Dermis lymphatic vessel endothelial cell (primary cell): ENCODE measurements at places on chromosomes 7 and 10. TPM values are rescaled to one million over a fixed set of nuclear protein-coding genes. Genes with fewer than 3 reads are reported as not detected.

CPED1 gene
- 2.8 TPM in 2 replicates for total RNA-seq

INMT gene
- total RNA-seq, result not detected in 2 replicates

MYPN gene
- 0.11 TPM in 1 of 2 replicates, not detected in the other for total RNA-seq

INSYN2A gene
- total RNA-seq, result under 0.01 TPM in 1 of 2 replicates, not detected in the other

ZNF467 gene
- total RNA-seq, result 6.1 and 7.2 TPM in 2 replicates

HUS1 gene
- total RNA-seq, result 10.1 and 11.4 TPM in 2 replicates

TMEM225B gene
- 0.11 TPM in 1 of 2 replicates, not detected in the other for total RNA-seq

ACSL5 gene
- total RNA-seq, result 48.7 and 59.6 TPM in 2 replicates

STYXL1 gene
- 21.7 and 25.4 TPM in 2 replicates for total RNA-seq

MNX1 gene
- total RNA-seq, result not detected in 2 replicates

TDRD1 gene
- under 0.01 TPM in 1 of 2 replicates, not detected in the other for total RNA-seq

GPC2 gene
- 1.3 and 3.5 TPM in 2 replicates for total RNA-seq

FBXO24 gene
- total RNA-seq, result 0.09 and 0.11 TPM in 2 replicates

FBXL13 gene
- total RNA-seq, result 0.22 and 0.34 TPM in 2 replicates

PON3 gene
- total RNA-seq, result 0.09 and 0.11 TPM in 2 replicates

EEPD1 gene
- total RNA-seq, result 1.2 and 1.3 TPM in 2 replicates

PON1 gene
- total RNA-seq, result not detected in 2 replicates

NKX2-3 gene
- not detected in 2 replicates for total RNA-seq

AKR1C2 gene
- 65.3 and 146 TPM in 2 replicates for total RNA-seq

HMX3 gene
- total RNA-seq, result not detected in 2 replicates

SEC24C gene
- 50.9 and 51.4 TPM in 2 replicates for total RNA-seq

CDC14C gene
- under 0.01 TPM in 1 of 2 replicates, not detected in the other for total RNA-seq

NOS3 gene
- total RNA-seq, result 29.3 and 29.9 TPM in 2 replicates

DNAJC12 gene
- total RNA-seq, result 1.3 and 1.5 TPM in 2 replicates

PHYHIPL gene
- total RNA-seq, result not detected in 2 replicates

GRM3 gene
- total RNA-seq, result not detected in 2 replicates

TUBAL3 gene
- not detected in 2 replicates for total RNA-seq

ADAM12 gene
- total RNA-seq, result 0.54 and 3.6 TPM in 2 replicates

RNF133 gene
- 0.60 and 0.76 TPM in 2 replicates for total RNA-seq

TRIM50 gene
- total RNA-seq, result not detected in 2 replicates

KLF6 gene
- total RNA-seq, result 75.7 and 232 TPM in 2 replicates

C10orf71 gene
- total RNA-seq, result not detected in 2 replicates

TEX47 gene
- not detected in 2 replicates for total RNA-seq

PLAU gene
- 0.60 and 1.2 TPM in 2 replicates for total RNA-seq

ADAMTS14 gene
- under 0.01 and 0.11 TPM in 2 replicates for total RNA-seq

SLC26A3 gene
- not detected in 2 replicates for total RNA-seq

THSD7A gene
- total RNA-seq, result 28.3 and 37.5 TPM in 2 replicates

ABCB4 gene
- total RNA-seq, result under 0.01 TPM in 1 of 2 replicates, not detected in the other

DUS4L gene
- 2.9 and 4.4 TPM in 2 replicates for total RNA-seq

AKR1D1 gene
- not detected in 2 replicates for total RNA-seq

PGAM2 gene
- total RNA-seq, result not detected in 2 replicates
